ENCODE measurements at places on chromosomes 2 and 18. TPM values are rescaled to one million over a fixed set of nuclear protein-coding genes. Genes with fewer than 3 reads are reported as not detected.

- no peak for DNase-seq
Measured at GRCh38 chr18:2540575-2540974, 30.7 kb downstream of the METTL4 start.

TCF7L1 gene
- total RNA-seq = 7.6 TPM

DNA sequence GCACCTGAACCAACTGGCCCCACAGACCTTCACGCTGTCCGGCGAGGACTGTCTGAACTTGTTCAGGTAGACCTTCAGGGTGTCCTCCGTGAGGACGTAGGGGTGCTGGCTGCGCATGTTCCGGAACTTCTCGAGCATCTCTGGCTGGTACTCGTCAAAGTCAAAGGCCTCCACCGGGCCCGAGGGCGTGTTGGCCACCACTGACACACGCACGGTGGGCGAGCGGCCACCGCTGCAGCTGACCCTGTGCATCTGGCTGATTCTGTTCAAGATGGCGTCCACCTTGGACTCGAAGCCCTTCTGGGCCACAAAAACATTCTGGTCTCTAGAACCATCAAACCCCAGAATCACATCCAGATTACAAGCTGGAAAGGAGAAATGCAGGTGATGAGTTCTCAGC, 48.3 kb downstream of the COL6A3 start:
- no peak for DNase-seq

ATP6V1B1 gene
- total RNA-seq = 1.6 TPM

- DNase-seq = no peak
Measured at GRCh38 chr2:28463893-28464292, 32.0 kb upstream of the PLB1 start.

DNA sequence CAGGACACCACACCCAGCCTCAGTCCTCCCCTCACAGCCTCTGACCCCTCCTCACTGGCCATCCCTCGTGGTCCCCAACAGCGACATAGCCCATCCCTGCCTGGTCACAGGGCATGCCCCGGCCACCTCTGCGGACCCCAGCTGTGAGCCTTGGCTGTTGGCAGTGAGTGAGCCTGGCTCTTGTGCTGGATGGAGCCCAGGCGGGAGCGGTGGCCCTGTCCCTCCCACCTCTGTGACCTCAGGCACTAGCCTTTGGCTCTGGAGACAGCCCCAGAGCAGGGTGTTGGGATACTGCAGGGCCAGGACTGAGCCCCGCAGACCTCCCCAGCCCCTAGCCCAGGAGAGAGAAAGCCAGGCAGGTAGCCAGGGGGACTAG, 7.9 kb downstream of the DES start:
- no peak for DNase-seq

GRCh38 chr18:79420033-79420745, 24.5 kb downstream of the NFATC1 start:
- DNase-seq = no peak

HJURP gene
- total RNA-seq = 1.9 TPM

GRCh38 chr2:65979446-65979845, 455.5 kb upstream of the MEIS1 start:
- DNase-seq = no peak

DSEL gene
- total RNA-seq = 12.7 TPM

DNA sequence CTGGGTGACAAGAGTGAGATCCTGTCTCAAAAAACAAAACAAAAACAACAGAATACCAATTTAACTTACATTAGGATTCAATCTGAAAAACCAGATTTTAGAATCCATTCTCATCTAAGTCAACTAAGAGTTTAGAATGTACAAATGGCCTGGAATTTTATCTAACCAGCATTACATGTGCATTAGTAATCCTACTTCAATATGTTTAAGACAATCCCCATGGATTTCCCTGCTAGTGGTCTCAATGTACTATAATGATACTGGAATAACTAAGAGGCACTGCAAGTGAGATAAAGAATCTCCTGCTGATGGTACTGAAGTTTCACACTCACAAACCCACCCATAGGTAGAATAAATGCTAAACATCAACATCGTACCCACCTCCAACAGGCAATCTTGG, 53.9 kb upstream of the DNER start:
- no peak for DNase-seq

DNA sequence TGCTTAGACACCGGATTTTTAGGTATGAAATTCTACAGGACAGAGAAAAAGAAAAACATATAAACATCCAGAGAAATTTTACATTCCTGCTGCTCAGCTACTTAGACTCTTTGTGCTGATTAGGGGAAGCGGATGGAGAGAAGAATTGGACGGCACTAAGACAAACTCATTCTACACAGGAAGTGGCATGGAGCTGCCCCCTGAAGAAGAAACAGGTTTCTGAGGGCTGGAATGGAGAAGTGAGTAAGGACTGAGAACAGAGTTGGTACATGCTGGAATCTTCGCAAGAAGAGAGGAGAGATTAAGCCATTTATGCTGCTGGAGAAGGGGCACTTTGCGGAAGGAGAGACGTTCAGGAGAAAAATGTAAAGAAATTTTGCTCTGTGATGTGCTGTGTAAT, 253.0 kb upstream of the ERBB4 start:
- DNase-seq = no peak

- peak; percentile 15 for DNase-seq
Measured at GRCh38 chr2:128313091-128313836, 5.4 kb downstream of the HS6ST1 start.

DNA sequence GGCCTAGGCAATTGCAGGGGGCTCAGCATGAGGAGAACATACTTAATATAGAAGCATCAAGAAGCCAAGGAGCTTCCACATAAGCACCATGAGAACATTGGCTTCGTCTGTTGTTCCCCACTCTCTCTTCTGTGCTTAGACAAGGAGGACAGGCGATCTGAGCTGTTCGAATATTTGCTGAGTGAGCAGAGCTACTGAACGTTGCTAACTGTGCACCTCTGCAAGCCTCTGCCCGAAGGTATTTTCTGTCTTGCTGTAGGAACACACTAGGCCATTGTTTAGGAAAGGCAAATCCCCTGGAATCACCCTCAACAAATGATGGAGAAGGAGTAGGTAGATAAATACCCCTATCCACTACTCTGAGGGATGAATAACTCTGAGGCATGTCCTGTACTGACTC, 813.8 kb downstream of the DCC start:
- DNase-seq = no peak

DNA sequence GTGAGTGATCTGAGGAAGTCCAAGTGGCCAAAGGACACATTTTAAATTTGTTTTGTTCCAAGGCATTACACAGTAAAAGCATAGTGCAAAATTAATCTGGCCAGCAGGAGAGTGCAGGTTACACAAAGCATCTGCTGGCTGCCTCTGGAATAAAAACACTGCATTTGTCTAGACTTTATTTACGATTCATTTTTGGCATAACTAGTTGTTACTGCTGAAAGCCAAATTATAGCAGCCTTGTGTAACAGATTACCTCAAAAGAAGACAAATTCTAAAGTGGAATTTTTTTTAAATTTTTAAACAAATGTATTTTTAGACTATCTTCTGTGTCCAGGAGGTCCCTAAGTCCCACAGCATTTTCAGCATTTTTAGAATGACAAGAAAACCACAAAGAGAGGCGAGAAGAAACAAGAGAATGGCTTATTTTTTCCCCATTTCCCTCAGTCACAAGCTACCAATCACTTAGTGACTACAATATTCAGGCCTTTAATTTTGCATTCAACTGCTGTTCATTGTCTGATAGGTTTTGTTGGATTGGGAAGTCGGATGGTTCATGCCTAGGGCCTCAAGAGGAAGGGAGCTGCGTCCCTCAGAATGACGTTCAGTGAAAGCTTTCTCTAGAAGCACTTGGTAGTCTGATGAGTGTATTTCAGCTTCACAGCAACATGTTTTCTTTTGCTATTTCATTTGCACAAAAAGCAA, 46.0 kb downstream of the TMEFF2 start:
- DNase-seq = no peak

GRCh38 chr2:106267997-106268396, 73.9 kb upstream of the UXS1 start:
- DNase-seq = no peak

APOB gene
- 14.8 TPM for total RNA-seq

SATB2 gene
- total RNA-seq = 6.4 TPM

IL1F10 gene
- not detected for total RNA-seq

DNA sequence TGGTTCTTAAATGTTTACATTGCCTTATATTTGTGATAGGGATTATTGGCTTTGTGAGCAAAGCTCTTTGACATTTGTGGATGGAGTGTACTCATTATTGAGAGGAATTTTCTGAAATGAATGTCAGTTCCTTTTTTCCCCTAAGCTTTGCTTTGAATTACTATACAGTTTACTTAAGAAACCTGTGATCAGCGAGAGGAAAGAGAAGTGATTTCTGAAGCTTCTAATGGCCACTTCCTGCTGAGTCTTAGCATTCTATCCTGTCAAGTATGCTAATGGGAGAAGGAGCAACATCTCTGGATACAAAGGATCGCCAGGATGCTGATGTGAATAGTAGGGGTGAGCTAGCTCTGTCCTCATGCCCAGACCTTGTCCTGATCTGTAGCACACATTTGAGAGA, 47.8 kb upstream of the MGAT5 start:
- no peak for DNase-seq

GRCh38 chr18:30376515-30376914, 666.0 kb downstream of the DSC3 start:
- DNase-seq = no peak

CCDC121 gene
- total RNA-seq = 4.7 TPM

DNA sequence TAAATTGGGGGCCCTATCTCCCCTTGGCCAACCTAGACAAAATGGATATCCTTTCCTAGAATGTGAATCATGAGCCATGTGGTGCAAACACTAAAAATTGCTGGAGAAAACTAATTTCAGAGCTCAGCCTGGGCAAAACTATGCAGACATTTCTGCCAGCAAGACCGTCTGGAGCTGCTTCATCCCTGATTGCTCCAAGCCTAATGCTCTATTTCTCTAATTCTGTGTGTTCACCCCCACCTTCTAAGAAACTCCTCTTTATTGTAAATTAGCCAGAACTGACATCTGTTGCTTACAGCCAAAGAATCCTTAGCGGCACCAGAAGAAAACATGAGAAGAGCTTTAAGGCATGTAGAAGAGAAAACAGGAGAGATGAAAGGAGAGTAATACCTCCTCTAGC, 337.7 kb upstream of the CHAC2 start:
- DNase-seq = no peak

LINC00305 gene
- total RNA-seq = not detected

C1QL2 gene
- total RNA-seq = not detected

- no peak for DNase-seq
Measured at GRCh38 chr2:101200676-101201075, 49.5 kb upstream of the TBC1D8 start.

DNA sequence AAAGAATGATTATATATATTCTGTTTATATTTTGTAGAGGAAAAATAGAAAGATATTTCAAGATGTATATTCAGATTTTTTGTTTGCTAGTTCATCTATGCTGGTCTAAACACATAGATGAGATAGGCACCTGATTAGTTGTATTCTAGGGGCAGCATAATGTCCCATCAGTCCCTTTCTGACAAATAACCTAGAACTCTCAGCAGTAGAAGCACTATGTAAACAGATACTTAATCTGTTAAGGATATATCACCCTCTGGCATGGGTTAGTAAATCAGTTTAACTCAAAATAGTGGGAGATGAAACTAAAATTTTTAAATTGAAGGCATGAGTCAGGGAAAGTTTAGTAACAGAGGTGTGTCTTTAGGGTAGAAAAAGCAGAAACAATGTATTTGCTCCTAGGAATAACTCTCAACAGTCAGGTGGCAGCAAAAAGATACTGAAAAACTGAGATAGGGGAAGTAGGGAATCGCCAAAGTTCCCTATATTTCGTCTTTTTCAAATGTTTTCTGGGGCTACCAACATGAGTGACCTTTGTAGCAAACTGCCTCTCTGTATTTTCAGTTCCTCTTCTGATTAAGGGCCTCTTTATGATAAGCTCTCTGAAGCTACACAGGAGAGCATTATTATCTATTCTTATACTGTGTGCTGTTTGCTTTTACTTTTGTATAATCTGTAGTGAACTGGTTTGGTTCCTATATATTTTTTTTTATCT, 5.7 kb downstream of the PPP1R1C start:
- no peak for DNase-seq

- DNase-seq = no peak
Measured at GRCh38 chr2:224264259-224264658, 137.6 kb downstream of the FAM124B start.

DNA sequence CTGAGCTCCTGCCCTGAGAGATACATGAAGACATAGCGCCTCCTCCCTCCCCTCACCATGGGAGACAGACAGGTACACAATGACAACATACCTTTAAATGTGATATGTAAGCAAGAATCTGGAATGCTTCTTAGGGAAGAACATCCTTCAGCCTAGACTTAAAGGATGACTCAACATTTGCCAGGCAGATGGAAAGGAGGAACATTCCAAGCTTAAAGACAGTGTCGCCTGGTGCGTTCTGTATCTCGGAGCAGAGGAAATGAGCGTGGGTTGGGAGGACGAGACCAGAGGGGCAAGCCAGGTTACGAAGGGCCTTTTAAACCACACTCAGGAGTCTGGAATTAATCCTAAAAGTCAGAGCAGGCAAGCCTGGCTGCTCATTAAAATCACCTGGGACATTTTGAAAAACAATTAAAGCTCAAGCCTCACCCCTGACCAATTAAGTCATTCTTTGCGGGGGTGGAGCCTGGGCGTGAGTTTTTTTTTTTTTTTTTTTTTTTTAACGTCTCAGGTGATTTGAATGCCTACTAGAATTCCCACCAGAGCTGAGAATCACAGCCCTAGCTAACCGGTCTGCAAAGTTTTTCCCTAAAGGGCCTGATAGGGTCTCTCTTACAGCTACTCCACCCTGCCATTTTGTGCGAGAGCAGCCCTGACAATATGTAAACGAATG, 131.2 kb upstream of the SEC11C start:
- no peak for DNase-seq

MC2R gene
- not detected for total RNA-seq

DNA sequence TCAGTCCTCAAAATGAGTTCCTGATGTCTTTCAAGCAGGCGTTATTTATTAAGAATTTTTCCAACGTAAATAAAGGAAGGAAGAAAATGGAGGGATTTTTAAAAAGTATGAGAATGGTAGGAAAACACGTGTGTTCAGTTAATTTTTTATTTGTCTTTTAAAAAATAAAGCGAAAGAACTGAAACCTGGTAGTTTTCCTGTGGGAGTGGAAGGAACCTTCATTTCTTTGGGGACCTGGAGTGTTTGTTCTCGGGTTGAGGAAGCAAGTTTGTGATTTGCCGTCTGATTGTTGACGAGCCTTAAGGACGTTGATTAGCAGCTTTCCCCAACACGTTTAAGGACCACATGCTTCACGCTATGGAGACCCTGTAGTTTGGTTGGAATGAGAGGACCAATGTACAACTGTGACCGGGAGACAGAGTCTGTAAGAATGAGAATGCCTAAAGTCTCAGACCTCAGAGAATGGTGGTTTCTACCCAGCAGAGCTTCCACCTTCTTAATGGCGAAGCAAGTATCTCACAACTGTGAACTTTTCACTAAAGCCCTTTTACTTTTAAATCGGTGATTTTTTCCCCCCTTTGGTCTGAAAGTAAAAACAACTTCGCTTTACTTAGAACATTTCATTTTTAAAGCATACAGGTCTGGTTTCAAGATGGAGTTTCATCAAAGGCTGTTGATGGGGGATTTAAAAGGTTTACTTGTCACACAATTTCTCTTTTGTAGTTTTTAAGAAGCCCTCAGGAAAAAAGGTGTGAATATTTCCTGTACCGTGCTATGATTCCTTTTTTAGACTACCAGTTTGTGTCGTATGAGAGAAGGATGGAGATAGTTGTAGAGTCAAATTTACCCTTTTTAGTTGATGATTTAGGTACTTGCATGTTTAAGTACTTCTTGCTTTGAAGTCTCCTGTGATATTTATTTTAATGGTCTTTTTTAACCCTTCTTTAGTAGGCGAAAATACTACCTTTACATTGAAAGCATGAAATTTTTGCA, 1.4 kb downstream of the TTC39C start:
- DNase-seq = no peak

All from mucosa of gallbladder (tissue), 1 donor.